ENCODE measurements at places on chromosomes 3 and 15.

GRCh38 chr3:89227218-89227617 is 119.8 kb downstream of the EPHA3 start:
- DNase-seq, result no peak
- H3K36me3 ChIP-seq, result no peaks in the 10 kb centered on the region
- H3K27me3 ChIP-seq, result no peaks in the 10 kb centered on the region
- no peak overlapping the region for H3K4me3 ChIP-seq

DNA sequence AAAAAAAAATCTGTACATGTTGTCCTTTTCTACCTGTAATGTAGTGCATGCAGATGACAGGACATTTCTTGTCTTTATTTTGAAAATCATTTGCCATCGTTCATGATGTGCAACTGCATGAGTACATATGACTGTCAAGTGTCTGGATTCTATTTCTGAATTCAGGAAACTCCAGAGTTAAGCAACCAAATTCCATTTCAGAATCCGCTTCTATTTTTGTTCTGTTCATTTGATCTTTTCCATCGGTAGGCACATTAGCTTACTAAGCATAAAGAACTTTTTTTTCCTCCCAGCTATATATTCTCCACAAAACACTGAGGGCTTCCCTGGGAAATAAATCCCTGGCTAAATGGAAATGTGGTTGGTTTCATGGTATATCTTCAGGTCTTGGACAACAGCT is 365.6 kb downstream of the PTPRG start:
- no peak overlapping the region for H3K27ac ChIP-seq
- no peaks in the 10 kb centered on the region for H3K36me3 ChIP-seq
- no peaks in the 10 kb centered on the region for H3K4me1 ChIP-seq
- no peak overlapping the region for H3K4me3 ChIP-seq

DNA sequence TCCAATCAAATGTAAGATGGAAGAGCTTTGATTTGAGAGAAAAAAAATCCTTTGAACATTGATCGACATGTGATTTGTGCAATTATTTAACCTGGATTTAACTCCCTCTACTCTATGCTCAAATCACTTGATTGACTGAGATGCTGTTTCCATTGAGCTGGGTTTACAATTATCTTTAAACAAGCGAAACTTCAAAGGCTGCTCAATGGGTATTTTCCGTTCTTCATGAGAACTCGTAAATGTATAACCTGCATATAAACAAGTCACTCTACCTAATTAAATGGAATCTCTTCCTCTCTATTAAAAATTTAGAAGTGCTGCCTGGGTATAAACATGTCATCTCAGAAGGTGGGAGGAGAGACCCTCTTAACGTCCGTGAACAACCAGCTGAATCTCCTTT is 71.9 kb downstream of the ANXA2 start:
- no peaks in the 10 kb centered on the region for H3K4me1 ChIP-seq
- H3K36me3 ChIP-seq, result no peaks in the 10 kb centered on the region
- H3K4me3 ChIP-seq, result no peak overlapping the region
- H3K27ac ChIP-seq, result no peak overlapping the region
- no peak for DNase-seq
- H3K27me3 ChIP-seq, result peaks cover 10% of the 10 kb centered on the region

DNA sequence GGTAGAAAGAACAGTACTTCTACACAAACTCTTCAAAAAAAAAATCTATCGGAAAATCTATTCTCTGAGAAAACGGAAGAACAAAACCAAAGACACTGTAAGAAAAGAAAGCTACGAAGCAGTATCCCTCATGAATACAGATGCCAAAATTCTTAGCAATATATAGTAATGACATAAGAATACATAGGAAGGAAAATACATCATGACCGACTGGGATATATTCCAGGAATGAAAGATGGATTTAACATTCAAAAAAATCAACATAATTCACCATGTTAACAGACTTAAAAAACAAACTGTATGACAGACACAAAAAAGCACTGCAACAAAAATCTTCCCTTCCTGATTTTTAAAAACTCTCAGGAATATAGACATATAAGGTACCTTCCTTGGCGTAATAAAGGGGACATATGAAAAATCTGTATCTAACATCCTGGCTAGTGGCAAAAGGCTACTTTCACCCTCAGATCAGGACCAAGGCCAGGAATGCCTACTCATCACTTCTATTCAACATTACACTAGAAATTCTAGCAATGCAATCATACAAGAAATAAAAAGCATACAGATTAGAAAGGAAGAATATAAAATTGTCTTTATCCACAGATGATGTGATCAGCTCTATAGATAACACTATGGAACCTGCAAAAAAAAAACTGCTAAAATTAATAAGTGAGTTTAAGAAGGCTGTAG is 77.6 kb upstream of the XXYLT1 start:
- no peak overlapping the region for H3K4me3 ChIP-seq
- H3K27ac ChIP-seq, result peak overlapping the region; percentile 26
- no peak for DNase-seq
- H3K36me3 ChIP-seq, result peaks cover 14% of the 10 kb centered on the region

- DNase-seq, result no peak
- no peak overlapping the region for H3K4me3 ChIP-seq
- no peak overlapping the region for H3K27ac ChIP-seq
- H3K27me3 ChIP-seq, result no peaks in the 10 kb centered on the region
- no peaks in the 10 kb centered on the region for H3K36me3 ChIP-seq
Observed at GRCh38 chr3:189166321-189166720, 5.5 kb upstream of the TPRG1 start.

GRCh38 chr15:57253082-57253481 is 123.2 kb upstream of the CGNL1 start:
- H3K27me3 ChIP-seq, result no peaks in the 10 kb centered on the region
- no peak overlapping the region for H3K4me3 ChIP-seq
- DNase-seq, result no peak
- no peak overlapping the region for H3K27ac ChIP-seq

DNA sequence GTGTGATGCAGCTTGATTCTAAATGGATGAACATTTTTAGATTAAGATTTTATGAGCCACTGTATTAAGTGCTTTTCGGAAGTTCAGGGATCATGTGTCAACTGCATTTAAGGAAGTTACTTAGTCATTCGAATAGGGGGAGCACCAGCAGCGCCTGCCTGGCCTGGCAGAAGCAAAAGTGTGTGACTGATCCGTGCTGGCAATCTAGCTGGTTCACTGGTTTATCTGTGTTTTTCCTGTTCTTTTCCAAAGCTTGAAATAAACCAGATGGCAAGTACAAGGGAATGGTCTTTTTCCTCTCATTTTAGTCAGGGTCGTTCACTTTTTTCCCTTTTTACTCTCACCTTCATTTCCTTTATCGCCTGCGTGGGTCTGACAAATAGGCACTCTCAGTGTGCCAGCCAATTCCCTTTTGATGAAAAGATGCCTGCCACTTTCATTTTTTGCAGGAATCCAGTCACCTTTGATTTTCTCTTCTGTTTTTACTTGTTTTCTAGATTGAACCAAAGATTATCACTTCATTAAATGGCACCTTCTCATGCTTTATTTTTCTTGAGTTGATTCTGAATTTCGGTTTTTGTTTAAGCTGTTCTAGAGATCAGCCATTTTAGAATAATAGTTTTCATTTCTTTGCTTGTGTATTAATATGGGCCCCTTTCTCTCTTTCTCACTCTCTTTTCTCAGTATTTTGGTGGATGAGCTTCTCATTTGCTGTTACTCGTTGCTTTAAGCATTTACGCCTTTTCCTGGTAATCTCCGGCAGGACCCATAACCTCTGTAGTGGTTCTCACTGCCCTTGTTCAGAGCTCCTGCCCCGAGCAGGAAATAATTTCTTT is 2.8 kb downstream of the ABHD2 start:
- H3K4me3 ChIP-seq, result peak overlapping the region; percentile 86
- no peaks in the 10 kb centered on the region for H3K27me3 ChIP-seq
- DNase-seq, result peak; percentile 19

- H3K36me3 ChIP-seq, result peaks cover 5% of the 10 kb centered on the region
- peaks cover 28% of the 10 kb centered on the region for H3K4me1 ChIP-seq
- peak overlapping the region; percentile 14 for H3K4me3 ChIP-seq
- H3K27ac ChIP-seq, result peak overlapping the region; percentile 8
Observed at GRCh38 chr3:71905426-71905825, 120.5 kb upstream of the PROK2 start.

GRCh38 chr3:190073264-190074008 is 47.3 kb downstream of the P3H2 start:
- H3K4me1 ChIP-seq, result no peaks in the 10 kb centered on the region
- peaks cover 6% of the 10 kb centered on the region for H3K27me3 ChIP-seq
- H3K36me3 ChIP-seq, result no peaks in the 10 kb centered on the region
- DNase-seq, result no peak

GRCh38 chr15:98930576-98930975 is 77.0 kb downstream of the PGPEP1L start:
- DNase-seq, result no peak
- H3K27me3 ChIP-seq, result no peaks in the 10 kb centered on the region
- peaks cover 10% of the 10 kb centered on the region for H3K36me3 ChIP-seq
- H3K27ac ChIP-seq, result no peak overlapping the region
- no peak overlapping the region for H3K4me3 ChIP-seq

Measured in memory B cell (primary cell).